Activated T-cell treated with anti-CD3 and anti-CD28 coated beads, Interleukin-2, amount 50 U/mL, for 4 hours (primary cell): ENCODE measurements at places on chromosomes 11 and 22.

DNA sequence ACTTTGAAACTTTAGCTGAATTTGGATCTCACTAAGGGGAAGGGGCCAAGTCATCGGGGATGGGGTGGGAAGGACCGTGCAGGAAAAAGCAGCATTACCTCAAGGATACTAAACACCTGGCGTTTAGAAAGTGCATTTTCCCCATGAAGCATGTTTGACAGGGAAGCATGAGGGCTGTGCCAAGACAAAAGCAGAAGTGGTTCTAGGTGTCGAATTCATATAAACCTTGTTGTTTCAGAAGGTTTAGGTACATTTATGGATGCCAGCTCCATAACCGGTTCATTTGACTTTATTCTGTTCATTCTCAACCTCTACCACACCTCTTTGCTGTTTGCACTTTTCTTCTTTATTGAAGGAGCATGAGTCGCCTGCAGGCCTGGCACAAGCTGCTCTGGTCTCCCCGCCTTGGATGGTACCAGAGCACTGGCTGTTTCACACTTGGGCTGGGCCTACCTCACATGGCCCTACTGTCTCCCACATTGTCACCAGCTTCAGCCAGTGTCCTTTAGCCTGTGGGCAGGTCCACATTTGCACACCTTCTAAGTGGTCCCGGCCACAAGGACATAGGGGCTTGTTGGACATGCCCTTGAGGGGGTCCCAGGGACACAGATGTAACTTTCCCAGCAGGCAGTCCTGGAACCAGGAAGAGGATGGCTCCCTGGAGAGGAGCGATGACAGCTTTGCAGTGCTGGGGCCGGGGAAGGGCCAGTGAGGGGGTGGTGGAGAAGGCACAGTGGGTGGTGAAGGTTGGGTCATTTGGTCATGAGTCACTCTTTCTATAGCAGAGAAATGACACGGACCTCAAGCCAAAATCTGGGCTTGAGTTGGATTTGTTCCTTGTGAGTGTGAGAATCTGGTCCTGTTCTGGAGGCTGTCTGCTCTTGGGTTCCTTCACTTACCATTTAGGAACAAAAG is 3.2 kb upstream of the ST14 start:
- DNase-seq, result no peak

GRCh38 chr11:34068111-34068510 is 16.6 kb downstream of the CAPRIN1 start:
- DNase-seq, result no peak

- no peak for DNase-seq
Observed at GRCh38 chr11:121515335-121515671, 62.5 kb upstream of the SORL1-AS1 start.

DNA sequence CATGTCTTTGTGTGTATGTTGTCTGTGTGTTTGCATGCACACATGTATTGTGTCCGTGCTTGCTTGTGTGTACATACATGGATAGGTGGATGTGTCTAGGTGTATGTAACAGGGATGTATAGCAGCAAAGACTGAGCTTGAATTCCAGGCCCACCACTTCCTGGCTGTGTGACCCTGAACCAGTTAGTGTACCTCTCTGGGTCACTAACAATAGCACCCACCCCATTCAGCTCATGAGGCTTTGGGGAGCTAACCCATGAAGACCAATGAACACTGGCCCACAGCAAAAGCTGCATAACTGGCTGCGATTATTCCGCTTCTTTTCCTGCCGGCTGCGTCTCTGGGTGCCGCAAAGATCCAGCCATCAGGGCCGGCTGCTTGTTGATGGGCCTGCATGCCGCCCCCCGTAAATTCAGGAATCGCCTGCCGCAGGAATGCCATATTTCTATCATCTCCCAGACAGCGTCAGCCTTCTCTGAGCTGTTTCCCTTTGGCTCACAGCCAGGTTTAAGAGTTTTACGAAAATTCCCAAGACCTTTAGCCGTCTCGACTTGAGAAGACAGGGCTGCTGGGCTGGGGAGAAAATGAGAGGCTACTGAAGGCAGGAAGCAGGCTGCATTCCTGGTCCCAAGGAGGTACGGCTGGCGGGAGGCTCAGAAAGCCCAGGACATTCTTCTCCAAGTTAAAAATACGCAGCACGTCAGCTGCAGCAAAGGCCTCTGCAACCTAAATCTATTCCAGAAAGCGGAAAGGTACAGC is 224.6 kb downstream of the MN1 start:
- DNase-seq, result no peak

DNA sequence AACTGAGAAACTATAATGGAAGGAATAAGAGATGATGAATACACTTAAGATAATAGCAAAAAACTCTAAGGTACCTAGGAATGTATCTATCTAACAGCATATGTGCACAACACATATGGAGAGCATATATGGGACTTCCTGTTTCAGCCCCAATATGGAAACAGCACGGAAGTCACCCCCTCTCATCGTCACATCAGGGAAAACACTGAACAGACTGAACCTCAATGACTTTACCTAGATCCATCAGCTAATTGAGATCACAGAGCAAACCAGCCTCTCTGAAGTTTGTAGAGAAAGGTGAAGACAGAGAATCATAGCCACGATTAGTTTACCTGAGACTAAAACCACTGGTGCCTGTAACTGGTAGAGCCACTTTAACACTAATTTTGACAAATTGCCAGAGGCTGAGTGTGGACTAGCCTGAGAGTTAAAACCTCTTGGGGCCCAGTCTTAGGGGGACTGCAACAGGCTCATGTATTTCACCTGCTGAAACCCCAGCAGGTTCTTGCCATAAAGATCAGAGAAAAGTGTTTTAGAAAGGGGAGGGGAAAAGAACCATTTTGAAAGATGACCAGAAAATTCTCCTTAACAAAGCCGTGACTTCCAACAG is 722.6 kb downstream of the TBC1D22A start:
- no peak for DNase-seq

DNA sequence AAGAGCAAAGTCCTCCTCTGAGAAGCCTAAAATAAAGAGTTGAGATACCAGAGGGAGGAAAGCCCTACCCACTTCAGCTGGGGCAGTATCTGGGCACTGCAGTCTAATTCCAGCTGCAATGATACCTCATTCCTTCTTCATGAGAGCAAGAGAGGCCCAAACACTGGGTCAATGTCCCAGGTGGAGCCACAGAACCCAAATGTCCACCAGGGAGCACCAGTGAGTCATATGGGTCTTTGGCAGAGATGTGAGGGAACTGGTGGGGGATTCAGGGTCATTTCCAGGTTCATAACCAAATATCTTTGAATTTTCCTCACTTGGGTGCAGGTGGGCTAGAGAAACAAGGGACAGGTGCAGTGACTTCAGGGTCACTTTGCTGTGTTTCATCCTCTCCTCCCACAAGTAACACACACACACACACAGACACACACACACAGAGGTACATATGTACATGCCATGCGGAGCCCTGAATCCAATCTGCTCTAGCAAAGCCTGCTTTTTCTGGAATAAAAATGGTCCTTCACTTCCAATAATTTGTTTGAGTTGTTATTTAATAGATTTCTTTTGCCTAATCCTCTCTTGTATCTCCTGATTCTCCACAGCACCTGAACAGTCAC is 585.4 kb downstream of the SOX6 start:
- DNase-seq, result no peak

- no peak for DNase-seq
Observed at GRCh38 chr11:35288817-35289541, 130.4 kb downstream of the SLC1A2 start.

DNA sequence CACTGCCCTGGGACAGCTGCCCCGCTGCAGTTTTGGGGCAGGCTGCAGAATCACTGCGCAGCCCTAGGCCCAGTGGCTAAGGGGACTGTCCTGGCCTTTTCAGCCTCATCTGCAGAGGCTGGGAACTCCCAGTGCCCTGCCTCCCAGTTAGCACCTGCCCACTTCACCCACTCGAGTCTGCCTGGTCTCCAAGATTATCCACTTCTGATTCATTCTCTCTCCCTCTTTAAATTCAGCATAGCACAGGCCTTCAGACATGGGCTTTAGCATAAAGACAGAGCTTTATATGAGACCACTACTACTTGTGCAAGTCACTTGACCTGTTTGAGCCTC is 8.9 kb downstream of the DAGLA start:
- no peak for DNase-seq

DNA sequence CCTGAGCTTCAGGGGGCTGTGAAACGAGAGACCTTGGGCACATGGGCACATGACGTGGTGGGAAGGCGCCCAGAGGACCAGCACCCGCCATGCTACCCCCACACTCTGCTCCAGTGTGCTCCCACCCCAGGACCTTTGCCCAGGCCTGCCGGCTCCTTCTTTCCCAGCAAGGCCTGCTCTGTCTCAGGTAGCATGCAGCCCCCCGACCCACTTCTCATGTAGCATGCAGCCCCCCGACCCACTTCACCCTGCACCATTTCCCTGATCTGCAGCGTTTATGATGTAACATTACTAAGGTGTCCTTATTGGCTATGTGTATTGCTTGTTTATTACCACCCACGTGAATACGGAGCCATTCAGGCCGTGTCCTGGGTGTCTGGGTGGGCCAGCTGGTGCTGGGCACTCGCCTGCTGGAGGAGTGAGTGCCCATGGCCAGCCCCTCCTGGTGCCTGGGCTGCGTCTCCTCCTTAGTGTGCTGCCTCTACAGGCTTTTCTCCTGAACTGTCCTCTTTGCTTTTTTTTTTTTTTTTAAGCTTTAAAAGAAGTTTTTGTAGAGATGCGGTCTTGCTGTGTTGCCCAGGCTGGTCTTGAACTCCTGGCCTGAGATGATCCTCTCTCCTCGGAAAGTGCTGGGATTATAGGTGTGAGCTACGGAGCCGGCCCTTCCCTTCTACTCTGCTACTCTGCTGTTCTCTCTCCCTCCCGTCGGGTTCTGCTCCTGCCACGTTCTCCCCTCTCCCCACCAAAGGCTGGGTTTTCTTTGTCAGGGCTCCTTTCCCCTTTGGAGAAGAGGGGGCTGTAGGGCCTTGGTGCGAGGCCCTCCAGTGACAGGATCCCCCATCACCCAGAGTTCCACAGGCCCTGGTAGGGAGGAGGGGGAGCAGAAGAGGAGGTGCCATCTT is 29.4 kb downstream of the LRP5 start:
- no peak for DNase-seq

- no peak for DNase-seq
Observed at GRCh38 chr11:68976095-68976494, 4.7 kb downstream of the MRGPRD start.

DNA sequence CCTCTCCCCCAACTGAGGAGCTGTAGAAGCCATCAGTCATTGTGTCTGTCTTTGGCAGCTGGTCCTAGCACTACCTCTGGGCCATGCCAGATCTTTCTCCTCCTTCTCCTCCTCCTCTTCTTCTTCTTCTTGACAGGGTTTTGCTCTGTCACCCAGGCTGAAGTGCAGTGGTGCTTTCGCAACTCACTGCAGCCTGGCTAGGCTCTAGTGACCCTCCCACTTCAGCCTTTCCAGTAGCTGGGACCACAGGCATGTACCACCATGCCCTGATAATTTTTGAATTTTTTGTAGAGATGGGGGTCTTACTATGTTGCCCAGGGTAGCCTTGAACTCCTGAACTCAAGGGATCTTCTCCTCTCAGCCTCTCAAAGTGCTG is 50.1 kb upstream of the SHANK2 start:
- no peak for DNase-seq

GRCh38 chr11:126105022-126105747 is 42.5 kb upstream of the CDON start:
- DNase-seq, result no peak

DNA sequence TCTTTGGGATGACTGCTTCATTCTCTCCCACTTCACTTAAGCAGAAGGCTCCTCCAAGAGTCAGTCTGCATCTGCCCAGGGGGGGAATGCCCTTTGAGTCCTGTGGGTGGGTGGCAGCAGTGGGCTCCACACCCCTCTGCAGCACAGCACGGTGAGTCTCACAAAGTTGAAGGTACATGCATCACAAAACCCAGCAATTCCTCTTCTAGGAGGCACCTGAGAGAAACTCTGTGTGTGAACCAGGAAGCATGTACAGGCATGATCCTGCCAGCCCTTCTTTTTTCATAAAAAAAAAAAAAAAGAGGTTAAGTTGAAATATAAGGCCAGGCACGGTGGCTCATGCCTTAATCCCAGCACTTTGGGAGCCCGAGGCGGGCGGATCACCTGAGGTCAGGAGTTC is 87.2 kb downstream of the MYO18B start:
- DNase-seq, result no peak

GRCh38 chr11:107494055-107494454 is 36.4 kb upstream of the CWF19L2 start:
- DNase-seq, result no peak

GRCh38 chr22:44091021-44091721 is 67.1 kb downstream of the PARVB start:
- DNase-seq, result no peak

- DNase-seq, result no peak
Observed at GRCh38 chr22:12601870-12602779, 2925.9 kb upstream of the OR11H1 start.

- no peak for DNase-seq
Observed at GRCh38 chr11:34619062-34619516, 1.8 kb upstream of the EHF start.

DNA sequence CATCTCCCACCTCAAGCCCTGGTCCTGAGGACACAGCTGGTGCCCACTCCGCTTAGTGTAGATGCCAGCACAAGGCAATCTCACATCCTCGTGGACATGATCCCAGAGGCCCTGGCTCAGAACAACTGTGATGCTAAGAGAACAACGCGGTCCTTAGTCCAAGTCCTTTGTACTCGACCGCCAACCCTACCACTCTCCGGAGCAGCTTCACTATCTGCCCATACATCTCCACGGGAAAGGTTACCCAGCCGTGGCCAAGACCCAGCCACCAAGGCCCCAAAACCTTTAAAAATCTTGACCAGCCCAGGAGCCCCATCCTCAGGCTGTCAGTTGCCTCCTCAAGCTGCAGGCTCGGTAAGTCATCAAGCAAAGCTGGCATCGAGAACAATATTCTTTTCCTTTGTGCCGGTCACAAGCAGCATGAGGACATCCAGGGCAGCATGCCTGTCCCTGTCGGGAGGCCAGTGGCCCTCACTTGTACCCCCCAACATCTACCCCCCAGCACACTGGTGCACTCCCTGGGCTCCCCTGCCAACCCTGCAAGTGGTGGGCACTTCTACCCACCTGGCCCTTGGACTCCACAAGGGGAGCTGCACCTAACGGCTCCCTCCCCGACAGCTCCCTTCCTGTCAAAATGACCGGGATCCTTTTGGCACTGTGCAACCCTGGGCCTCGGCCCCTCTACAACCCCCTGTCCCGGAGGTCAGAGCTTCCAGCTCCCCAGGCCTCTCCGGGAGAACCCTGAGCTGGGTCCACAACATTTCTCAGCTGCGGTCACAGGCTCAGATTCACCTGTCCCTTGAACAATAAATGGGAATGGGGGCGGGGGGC is 2.5 kb downstream of the OSBPL5 start:
- DNase-seq, result peak; percentile 2

- no peak for DNase-seq
Observed at GRCh38 chr22:41563051-41563711, 2.4 kb downstream of the CSDC2 start.
